ENCODE measurements at places on chromosomes 3 and 15.
A peak's percentile ranks its signal among the peaks of the same experiment; 100 is the strongest.

- DNase-seq = no peak
Observed at GRCh38 chr15:81292523-81293001, 31.4 kb downstream of the STARD5 start.

- DNase-seq = no peak
Observed at GRCh38 chr3:129927072-129927471, 33.6 kb upstream of the TMCC1 start.

DNA sequence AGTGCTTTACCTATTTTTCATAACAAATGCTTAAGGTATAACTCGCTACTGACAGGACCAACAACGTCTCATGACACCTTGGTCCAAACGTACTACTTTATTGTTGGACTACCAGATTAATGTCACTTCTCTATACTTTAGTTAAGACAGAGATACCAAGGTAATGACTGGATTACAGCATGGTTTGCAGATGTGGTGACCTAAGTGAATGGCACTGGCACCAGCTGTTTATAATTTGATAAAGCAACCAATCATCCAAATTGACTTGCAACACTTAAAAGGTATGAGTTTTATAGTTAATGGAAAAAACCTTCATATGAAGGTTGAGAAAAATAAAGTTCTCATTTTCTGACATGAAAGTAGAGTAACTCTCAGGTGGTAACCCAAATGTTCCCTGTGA is 209.0 kb downstream of the NEK10 start:
- no peak for DNase-seq

GRCh38 chr3:169454823-169455222 is 208.7 kb downstream of the MECOM start:
- DNase-seq = no peak

DNA sequence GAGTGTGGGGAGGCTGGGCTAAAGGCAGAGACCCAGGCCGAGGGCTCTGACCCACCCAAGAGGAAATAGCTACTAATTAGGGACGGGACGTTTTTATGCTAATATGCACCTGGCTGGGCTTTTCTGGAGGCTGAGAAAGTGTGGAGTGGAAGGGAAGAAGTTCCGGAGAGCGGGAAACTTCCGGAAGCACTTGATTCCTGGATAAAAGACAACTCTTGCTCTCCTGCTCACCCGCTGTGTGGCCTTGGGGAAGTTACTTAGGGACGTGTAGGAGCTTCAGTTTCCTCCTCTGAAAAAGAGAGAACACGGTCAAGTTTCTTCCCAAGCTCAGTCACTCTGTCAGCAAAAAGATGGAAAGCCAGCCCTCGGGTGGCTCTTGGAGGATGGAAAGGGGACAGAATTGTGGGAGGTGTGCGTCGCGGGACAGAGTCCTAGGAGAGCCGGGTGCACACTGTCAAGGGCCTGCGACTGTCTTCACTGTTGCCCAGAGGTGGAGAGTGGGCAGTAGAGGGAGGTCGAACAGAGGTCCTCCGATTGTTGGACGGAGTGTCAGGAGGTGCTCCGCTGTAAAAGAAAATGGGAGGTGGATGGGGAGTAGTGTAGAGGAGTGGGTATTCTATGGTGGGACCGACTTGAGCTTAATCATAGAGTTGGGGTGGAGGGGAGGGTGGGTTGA is 43.2 kb downstream of the EPHB3 start:
- DNase-seq = peak; percentile 58

Measured in right kidney (tissue), 9 donors.